ENCODE measurements at places on chromosomes 16 and 17.

- DNase-seq, result no peak
These were observed 45.4 kb downstream of the SOX8 start for GRCh38 chr16:1026784-1027500.

GRCh38 chr16:2811703-2812471, 5.2 kb upstream of the PRSS21 start:
- no peak for DNase-seq

GRCh38 chr17:9218064-9218635, 196.8 kb downstream of the NTN1 start:
- no peak for DNase-seq

- no peak for DNase-seq
These were observed 309.5 kb upstream of the PMFBP1 start for GRCh38 chr16:72481419-72481818.

- DNase-seq, result peak; percentile 88
These were observed 27.8 kb upstream of the METRNL start for GRCh38 chr17:83051396-83052240.

DNA sequence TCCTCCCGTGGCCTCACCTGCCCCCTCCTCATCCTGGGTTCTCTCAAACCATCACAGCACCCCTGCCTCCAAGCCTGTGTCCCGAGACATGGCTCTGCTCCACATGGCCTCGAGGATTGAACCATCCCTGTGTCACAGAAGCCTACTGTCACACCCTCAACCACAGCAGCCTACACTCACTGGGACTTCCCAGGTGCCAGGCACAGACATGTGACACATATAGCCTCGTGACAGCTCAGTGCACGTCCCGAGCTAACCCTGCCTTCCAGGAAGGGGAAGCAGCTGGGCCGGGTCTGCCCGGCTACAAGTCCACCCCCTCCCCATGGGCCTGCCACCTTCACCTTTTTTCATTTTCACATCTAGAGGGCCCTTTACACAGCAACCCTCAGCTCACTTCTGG, 238.3 kb downstream of the CPPED1 start:
- no peak for DNase-seq

- DNase-seq, result no peak
These were observed 3.9 kb upstream of the TRIM25 start for GRCh38 chr17:56917559-56918296.

DNA sequence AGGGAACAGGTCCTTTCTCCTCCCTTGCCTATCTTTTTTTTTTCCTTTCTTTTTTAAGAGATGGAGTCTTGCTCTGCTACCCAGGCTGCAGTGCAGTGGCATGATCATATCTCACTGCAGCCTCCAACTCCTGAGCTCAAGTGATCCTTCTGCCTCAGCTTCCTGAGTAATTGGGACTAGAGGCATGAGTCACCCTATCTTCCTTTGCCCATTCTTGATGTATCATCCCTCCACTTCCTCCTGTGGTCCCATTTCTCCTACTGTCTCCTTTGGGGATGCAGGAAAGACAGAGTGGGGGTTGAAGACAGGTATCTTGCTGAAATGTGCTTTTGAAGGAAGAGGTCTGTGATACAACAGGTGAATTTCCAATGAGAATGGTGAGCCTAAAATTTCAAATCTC, 5.5 kb downstream of the MYO19 start:
- no peak for DNase-seq

Data from AG04450 (cell line).